ENCODE measurements at places on chromosomes 16 and 17.
A peak's percentile ranks its signal among the peaks of the same experiment; 100 is the strongest.

DNA sequence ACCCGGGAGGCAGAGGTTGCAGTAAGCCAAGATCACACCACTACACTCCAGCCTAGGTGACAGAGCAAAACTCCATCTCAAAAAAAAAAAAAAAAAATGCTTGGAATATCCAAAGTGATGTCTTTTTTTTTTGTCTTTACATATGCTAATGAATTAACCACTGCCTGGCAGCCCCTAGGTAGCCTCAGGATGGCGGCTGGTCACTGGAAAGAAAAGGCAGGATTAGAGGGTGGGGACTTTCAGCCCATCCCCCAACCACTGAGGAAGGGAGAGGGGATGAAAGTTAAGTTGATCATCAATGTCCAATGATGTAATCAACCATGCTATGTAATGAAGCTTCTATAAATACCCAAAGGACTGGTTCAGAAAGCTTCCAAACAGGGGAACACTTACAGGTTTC, 26.8 kb downstream of the RNF157 start:
- DNase-seq: no peak

GRCh38 chr17:61463316-61464129, 11.3 kb downstream of the TBX4 start:
- DNase-seq: no peak

DNA sequence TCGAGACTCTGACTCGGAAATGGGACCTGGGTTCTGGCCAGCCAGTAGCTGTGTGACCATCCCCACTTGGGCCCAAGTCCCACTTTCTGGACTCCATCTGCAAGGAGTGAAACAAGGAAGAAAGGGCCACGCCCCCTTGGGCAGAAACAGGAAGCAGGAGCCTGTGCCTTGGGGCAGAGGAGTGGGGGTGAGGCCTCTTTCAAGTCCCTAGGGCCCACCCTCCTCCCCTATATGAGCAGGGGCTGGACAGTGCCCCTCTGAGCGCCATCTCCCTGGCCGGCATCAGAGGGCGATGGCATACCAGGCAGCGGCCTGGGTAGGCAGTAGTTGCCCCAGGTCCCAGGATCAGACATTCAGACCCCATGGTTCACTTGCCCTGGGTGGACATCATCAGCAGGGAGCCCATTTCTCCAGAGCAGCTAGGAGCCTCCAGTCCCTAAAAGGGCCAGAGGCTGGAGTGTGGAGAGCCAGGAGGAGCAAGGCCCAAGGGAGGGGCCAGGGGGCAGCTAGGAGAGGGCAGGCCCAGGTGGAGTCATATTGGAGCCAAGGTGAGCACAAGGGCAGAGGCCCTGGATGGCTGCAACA, 7.1 kb downstream of the BCAR1 start:
- DNase-seq: no peak

DNA sequence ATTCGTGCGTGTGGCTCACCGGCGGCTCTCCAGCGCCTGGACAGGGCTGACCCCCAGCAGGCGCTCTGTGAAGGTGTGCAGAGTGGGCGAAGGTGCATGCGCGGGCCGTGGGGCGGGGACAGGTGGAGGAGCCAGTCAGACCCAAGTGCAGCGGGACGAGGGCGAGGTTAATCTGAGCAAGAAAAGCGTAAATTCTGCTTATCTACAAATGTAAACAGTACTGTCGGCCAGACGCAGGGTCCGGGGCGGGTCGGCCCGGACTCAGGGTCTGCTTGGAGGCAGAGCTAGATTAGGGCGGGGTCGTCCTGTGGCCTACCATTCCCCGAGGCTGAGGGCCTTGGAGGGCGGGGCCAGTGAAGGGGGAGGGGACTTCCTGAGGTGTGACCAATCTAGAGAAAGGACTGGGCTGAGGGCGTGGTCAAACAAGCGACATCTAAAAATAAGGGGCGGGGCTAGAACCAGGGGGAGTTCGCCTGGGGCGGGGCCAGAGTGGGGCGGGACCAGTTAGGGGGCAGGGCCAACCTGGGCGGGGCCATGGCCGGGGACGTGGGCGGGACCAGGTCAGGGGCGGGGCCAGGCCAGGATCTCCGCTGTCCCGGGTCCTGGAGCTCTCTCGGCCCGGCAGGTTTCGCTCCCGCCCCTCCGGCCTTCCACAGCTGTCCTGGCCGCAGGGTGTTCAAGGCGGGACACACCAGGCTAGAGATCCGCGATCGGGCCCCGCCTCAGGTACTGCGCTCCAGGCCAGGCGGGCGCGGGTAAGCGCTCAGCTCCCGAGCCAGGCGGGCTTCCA, at the start of gene SEC14L5:
SEC14L5 (plus strand) TSS at position 611 of the 790 bp plus-strand sequence. CDS start 994 bp downstream, outside the sequence.
- peak; percentile 98 for DNase-seq

GRCh38 chr17:17824119-17824782, 12.5 kb downstream of the SREBF1 start:
- no peak for DNase-seq

DNA sequence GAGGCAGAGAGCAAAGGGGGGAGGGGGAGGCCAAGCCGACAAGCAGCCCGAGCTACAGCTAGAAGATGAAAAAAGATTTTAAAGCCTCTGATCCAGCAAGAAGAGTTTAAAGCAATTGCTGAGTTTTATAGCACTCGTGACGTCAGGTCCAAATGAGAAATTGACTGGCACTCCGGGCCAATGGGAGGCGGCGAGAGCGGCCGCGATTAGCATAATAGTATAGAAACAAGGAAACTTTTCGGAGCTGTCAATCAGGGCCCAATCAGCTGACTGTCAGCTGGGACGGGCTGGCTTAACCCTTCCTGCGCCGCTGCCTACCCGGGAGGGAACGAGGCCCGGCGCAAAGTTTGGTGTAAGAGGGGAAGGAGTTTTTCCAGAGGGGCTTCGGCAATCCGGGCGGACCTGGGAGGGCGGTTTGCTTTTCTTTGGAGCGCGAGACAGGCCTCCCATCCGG, at the start of gene MAF:
MAF (minus strand) TSS at position 100 of the 454 bp plus-strand sequence. CDS start 835 bp downstream, outside the sequence.
- DNase-seq: peak; percentile 89

GRCh38 chr17:17196776-17197175, 9.4 kb downstream of the PLD6 start:
- no peak for DNase-seq

- peak; percentile 71 for DNase-seq
These were observed 1.3 kb downstream of the IGFALS start for GRCh38 chr16:1791943-1792812.

DNA sequence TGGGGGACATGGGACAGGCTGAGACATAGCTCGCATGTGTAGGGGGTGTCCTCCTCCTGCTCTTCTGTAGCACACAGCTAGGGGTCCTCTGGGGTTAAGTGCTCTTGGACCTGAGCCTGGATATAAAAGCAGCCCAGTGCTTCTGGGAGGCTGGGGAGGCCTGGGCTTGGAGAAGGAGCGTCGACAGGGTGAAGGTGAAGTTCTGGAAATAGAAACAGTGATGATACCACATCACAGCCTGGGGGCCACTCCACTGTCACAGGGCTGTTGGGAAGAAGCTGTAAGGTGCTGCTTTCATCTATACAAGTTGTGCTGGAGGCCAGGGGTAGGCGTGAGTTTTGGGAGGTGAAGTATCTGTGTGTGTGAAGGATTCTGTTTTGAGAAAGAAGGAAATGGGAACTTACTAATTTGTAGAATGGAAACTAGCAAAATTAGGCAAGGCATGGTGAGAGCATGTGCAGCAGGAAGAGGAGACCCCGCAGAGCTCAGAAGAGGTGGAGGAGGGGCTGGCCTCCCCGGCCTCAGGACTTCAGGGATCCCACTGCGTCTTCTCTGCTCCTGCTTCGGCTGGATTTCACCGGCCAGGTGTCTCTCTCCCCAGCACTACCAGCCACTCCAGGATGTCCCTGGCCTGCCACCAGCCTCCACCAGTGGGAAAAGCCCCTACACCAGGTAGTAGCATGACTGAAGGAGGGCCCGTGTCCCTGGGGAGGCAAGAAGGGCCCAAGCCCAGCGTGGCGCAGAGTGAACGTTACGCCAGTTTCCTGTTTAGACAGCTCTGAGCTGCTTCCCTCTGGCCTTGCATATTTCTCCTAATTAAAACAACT, 19.4 kb downstream of the PLCG2 start:
- DNase-seq: no peak

DNA sequence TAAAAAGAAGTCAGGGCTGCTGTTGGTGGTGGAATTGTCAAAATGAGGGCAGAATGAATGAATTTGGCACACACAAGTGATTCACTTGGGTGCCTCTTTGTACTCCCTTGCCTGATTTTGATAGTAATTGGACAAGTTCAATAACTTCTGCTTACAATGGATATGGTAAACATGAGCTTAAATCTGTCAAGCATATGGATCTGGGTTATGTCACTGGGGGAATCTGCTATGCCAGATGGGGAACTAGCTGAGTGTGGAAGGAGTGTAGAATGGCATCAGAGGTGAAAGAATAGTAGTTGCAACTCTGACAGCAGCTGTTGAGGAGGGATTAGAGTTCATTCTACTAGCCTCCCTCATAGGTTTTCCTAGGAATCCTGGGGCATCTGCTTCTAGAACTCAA, 724.2 kb upstream of the CDH8 start:
- no peak for DNase-seq

DNA sequence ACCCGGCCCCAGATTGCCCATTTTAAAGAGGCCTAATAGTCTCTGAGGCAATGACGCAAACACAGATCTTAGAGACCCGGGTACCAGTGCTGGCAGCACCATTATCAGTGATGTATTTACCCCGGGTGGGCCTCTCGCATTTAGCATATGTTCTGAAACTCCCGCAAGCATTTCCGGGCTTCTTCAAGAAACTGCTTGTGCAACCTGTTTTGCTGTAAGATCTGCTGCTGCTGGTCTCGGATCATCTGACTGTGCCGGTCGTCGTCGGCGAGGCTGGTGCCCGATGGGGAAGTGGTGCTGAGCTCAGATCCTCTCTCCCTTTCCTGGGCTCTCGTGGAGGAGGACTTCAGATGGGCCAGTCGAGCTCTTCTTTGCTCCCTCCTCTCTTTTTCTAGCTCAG, 12.5 kb downstream of the CEP295NL start:
- no peak for DNase-seq

- peak; percentile 86 for DNase-seq
These were observed 5.7 kb downstream of the GGA2 start for GRCh38 chr16:23504453-23505179.

DNA sequence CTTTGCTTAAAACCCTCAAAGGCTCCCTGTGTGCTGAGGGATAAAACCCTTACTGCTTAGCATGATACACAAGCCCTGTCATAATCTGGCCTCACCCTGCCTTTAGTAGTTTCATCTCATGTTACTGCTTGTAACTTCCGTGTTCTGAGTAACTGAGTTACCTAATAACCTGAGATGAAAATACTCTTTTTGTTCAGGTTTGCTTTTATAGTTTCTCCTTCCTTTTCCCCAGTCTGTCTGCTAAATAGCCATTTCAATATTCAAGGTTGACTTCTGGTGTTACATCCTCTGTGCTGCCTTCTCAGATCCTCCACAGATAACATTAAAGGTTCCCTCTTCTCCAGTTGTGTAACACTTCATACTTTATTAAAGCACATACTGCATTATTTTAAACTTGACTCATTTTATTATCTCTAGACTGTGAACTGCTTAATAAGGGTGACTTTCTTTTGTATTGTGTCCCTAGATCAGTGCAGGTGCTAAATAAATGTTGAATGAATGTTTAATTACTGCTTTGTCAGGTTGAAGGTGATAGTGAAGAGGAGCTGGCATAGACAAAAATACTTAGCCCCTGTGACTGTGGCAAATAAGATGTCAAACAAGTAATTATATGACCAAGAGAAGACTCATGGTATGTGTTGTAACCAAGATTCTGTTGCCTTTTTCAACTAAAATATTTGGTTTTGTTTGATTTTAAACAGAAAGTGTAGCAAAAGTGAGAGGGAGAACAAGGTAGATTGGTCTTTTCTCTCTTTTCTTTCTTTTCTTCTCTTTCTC, 47.8 kb downstream of the NFAT5 start:
- DNase-seq: no peak

- peak; percentile 68 for DNase-seq
These were observed 6.2 kb downstream of the DUS1L start for GRCh38 chr17:82059272-82060000.

GRCh38 chr17:6361733-6362132, 73.2 kb downstream of the AIPL1 start:
- no peak for DNase-seq

All from RWPE2 (cell line).